Naive thymus-derived CD8-positive, alpha-beta T cell (primary cell): ENCODE measurements at places on chromosomes 6 and 20. TPM values are rescaled to one million over a fixed set of nuclear protein-coding genes. Genes with fewer than 3 reads are reported as not detected.

Gene GSTA2
- polyA plus RNA-seq = not detected

Gene HRH3
- polyA plus RNA-seq = not detected

Gene CDC40
- polyA plus RNA-seq = 22.5 TPM

Gene OTOR
- polyA plus RNA-seq = not detected

Gene F13A1
- polyA plus RNA-seq = 0.12 TPM

Gene PRR18
- not detected for polyA plus RNA-seq

Gene SPAG4
- polyA plus RNA-seq = 1.2 TPM

Gene GUCA1A
- polyA plus RNA-seq = not detected

DNA sequence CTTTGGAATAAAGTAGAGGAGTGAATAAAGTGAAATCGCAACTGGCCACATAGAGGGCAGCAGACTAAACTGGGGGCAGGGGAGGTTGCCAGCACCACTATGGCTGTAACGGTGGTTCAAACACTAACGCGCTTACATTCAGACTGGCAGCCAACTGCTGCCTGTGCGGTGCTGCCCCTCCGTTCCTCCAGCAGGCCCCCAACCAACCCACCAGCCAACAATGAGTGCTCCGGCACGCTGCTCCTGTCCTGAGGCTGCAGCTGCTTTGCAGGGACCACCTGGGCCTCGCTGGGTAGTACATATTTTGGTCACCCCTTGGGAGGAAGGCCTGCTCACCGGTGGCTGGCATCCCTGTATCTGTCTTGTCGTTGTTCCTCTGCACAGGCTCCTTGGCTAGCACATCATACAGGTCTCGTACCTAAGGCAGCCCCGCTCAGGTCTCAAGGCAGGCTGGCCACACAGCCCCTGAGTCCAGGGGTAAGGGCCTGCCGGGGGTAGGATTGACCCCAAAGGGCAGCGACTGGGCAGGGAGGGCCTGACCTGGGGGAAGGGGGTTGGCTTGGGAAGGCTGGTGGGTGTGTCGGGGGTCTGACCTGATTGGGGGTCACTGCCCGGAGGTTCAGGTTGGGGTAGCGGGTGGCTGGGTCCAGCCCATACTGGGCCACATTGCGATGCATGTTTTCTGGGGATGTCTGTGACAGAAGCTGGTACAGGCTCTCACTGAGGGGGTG is 6.3 kb downstream of the MICAL1 start:
- no peak for DNase-seq

DNA sequence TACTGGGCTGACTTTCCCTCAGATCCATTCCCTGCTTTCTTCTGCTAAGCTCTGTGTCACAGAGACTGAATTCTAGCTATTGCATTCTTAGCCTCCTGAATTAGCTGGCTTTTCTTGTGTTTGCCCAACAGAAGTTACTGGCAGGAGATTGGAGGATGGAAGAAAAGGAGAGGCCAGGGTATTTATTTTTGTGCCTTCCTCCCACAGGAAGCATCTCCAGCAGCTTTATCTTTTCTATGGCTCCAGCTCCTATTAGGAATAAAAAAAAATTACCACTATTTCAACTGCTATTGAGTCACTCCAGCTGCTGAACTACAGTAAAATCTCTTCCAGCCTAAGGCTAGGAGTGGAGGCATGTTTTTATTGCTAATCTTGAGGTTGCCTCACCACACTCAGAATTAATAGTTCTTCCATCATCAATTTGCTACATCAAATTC is 492.4 kb downstream of the RFPL4B start:
- no peak for DNase-seq

GRCh38 chr20:16209357-16209756 is 363.9 kb downstream of the KIF16B start:
- no peak for DNase-seq

- DNase-seq = no peak
Measured at GRCh38 chr6:119881416-119881815, 531.9 kb upstream of the MAN1A1 start.

DNA sequence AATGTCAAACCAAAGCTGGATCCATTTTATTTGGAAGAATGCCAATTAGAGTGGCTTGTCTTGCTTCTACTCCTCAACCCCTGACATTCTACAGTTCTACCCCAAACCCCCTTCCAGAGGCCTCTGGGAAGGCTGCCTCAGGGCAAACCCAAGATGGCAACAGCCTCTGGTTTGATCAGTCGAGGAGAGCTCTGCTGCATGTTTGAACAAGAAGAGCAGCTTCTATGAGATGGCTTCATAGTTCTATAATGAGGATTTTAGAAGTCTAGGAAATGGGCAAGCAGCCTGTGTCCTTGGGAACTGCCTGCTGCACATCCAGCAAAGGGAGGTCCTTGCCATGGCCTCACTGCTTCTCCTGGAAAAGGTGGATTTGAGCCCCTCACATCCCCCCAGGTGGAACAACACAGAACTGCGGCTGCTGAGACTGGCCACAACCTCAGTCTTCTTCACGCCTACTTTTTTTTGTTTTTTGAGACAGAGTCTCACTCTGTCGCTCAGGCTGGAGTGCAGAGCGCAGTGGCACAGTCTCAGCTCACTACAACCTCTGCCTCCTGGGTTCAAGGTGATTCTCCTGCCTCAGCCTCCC is 37.9 kb downstream of the ZC3H12D start:
- no peak for DNase-seq

DNA sequence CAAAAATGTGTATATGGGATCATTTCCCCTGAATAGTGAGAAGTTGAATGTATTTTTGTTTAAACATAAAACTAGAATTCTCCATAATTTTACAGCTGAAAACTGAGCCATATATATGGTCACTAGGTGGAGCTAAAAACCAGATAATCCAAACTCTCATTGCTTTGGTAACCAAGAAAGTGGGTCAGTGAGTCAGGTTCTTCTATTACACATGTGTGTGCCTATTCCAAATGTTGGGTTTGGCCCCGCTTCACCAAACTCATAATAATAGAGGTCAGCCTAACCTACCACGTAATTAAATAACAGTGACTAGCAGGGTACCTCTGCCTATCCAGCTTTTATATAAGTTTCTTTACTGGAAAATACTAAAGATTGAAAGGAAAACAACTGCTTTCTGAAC is 19.3 kb upstream of the RNGTT start:
- DNase-seq = no peak

DNA sequence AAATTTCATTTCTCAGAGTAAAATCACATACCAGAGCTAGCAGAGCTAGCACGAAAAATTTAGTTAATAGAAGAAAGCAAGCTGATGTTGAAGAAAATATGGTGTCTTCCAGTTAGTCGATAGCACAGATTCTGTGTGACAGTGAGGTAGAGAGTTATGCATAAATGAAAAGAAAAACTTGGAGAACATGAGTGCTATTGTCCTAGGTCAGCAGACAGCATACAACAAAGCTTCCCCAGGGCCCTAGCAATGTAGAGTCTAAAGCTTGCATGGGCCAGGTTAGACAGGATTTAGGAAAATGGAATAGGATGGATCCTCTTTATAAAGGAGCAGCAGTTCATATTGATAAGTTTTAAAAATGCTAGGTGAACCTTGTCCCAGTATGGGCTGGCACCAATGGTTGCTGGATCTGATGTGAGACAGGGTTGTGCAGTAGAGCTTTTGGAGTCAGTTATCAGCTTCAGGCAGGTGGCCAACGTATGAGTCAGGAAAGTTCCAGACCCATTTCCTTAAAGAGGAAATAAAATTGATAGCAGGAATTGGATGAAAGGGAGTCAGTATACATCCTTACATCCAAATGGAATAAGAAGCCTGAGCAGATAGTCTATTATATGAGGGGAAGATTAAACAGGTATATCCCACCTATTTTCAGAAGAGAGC is 277.2 kb downstream of the FRK start:
- no peak for DNase-seq

- DNase-seq = no peak
Measured at GRCh38 chr6:1418471-1419191, 29.3 kb downstream of the FOXF2 start.

- DNase-seq = no peak
Measured at GRCh38 chr20:35588397-35588796, 27.2 kb upstream of the SPAG4 start.

- no peak for DNase-seq
Measured at GRCh38 chr6:3571836-3572235, 115.0 kb upstream of the SLC22A23 start.

GRCh38 chr20:31260326-31260932 is 3.0 kb downstream of the DEFB115 start:
- DNase-seq = no peak

DNA sequence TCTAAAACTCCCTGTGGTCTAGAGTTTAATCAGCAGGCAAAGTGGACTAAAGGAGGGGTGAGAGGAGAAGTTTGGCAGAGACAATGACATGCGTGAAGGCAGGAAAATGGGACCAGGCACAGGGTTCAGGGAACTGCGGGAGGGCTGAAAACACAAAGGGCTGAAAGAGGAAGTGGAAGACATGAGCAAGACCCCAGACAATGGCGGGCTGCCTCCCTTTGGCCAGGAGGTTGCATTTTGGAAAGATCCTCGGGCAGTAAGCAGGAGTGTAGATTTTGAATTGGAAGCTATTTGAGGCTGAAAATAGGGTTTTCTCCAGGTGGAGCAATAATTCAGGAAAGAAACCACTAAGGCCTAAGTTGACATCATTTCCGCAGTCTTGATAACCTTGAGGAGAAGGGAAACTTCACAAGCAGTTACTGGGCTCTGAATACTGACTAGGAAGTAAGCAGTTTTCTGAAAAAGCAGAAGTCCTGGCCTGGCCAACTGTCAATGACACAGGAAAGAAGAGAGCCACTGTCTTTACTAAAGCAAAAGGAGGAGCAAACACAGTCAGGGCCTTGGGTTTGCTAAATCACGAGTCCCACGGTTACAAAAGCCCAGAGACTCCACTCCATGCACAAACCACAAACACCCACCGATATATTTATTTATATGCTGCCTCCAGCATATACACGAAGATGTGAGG is 3.4 kb downstream of the LY86 start:
- DNase-seq = no peak

- no peak for DNase-seq
Measured at GRCh38 chr6:21273451-21273850, 320.1 kb upstream of the SOX4 start.

DNA sequence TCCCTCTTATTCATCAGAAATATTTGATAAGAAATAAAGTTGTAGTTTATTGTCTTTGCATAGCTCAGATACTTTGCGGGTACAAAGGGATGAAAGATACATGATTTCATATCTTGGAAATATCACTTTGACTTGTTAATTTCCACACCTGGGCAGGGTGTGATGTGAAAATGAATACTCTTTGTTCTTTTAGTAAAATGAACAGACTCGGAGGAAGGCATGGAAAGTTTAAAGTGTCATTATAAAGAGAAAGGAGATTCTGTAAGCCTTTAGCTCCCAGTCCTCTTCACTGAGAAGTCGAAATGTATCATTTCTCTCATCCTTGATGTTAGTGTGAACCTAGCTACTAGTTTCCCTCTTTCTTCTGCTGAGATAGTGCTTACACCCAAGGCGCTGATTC is 36.7 kb upstream of the AKIRIN2 start:
- DNase-seq = no peak

DNA sequence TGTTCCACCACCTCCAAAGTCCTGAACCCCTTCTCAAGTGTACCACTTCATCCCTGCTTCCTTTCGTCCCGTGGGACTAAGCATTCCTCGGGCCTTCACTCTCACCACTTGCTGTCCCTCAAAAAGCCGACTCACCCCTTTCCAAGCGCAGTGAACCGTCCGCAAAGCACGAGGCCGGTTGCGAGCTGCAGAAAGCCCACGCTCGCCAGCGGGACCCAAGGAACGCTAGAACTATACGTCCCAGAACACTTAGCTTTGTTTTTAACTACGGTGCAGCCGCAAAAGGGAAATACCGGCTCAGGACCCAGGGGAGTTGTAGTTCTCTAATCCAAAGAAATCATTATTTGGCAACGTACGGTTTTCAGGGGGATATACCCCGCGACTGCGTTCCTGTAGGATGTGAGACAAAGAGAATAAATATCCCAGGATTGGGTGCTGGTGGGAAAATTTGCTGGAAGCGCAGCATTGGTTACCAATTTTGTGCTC is 416 bp upstream of the POLR1H start:
- DNase-seq = no peak

DNA sequence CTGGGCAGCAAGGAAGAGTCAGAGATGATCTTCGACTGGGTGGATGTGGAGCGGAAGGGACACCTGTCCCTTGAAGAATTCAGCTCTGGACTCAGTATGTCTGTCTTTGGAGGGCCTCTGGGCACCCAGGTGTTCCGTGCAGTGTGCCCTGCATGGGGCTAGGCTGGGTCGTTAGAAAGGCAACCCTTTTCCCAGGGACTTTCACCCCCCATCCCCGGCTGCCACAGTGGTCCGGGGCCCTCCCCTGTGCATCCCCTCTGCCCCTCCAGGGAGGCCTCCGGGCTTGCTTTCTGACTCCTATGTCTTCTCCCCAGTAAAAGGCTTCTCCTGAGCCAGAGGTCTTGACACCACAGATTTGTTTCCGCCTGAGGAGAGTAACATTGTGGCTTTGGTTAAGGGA is 16.2 kb downstream of the RAB44 start:
- DNase-seq = no peak

GRCh38 chr20:34753706-34754461 is 49.7 kb downstream of the TP53INP2 start:
- DNase-seq = no peak

- DNase-seq = no peak
Measured at GRCh38 chr6:137722749-137723272, 144.2 kb upstream of the TNFAIP3 start.

DNA sequence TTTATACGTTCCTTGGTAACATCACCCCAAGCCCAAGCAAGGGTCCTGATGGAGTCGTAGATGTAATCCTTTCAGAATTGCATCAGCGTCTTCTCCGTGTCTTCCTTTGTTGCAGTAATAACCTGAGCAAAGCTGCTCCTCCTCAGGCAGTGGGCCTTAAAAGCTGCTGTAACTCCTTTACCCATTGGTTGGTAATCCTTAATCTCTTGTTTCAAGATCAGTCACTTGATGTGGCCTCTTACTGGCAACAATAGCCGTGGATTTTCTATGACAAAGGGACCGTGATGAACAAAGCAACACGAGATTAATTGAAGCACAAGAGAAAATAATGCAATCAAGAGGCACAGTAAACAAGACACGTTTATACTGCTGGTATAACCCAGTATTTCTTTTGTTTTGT is 44.6 kb downstream of the ALDH5A1 start:
- no peak for DNase-seq

DNA sequence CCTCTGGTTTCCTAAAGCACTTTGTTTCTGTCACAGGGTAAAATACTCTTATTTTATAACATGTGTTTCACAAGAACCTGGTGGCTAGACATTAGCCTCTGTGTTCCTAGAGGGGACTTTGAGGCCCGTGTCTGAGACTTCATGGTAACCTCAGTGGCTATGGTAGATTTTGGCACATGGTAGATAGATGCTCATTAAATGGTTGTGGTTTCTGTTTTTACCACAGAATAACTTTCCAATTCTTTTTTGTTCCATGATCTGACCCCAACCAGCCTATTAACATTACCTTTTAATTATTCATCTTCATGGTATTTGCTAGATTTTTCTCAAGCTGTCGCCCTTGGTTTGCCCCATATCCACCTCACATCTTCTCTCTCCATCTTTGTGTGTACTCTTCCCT is 34.3 kb downstream of the CCN2 start:
- no peak for DNase-seq
